Fibroblast of the aortic adventitia (primary cell): ENCODE measurements at places on chromosomes 11 and 22.

GRCh38 chr11:71459076-71459766, 6.2 kb downstream of the NADSYN1 start:
- DNase-seq, result no peak

GRCh38 chr22:48826546-48826945, 1001.1 kb downstream of the BRD1 start:
- DNase-seq, result no peak

- DNase-seq, result no peak
These were observed 696.4 kb downstream of the LRRC4C start for GRCh38 chr11:40763046-40763445.

DNA sequence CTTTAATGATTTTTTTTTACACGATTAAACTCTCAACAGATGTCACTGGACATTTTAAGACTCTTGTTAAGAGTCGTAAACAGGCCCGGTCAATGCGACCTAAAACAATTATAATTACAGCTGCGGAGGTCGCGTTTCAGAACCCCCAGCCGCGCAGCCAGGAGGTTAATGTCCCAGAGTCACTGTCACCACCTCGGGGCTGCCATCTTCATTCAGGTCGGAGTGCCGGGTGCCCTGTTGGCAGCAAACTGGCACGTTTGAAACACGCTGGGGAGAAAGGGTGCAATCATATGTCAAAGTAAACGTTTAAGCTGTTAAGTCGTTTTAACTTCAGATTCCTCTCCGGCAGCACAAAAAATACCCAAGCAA, 711 bp upstream of the PHF21B start:
- no peak for DNase-seq

GRCh38 chr11:92857407-92857806, 112.0 kb upstream of the MTNR1B start:
- no peak for DNase-seq

- peak; percentile 97 for DNase-seq
These were observed 1.4 kb downstream of the XBP1 start for GRCh38 chr22:28798810-28799605.

DNA sequence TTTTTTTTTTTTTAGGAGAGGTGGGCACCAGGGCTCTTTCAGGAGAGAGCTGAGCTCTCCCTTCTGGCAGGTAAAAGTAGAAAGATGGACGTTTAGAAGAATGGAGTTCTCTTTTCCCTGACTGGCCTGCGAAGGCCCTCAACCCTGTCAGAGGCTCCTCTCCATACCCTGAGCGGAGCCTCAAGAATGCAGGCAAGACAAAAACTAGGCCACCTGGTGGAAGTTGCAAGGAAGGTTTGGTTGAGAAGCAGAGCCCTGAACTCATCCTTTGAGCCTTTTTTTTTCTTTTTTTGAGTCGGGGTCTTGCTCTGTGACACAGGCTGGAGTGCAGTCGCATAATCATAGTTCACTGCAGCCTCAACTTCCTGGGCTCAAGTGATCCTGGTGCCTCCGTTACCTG, 1.4 kb downstream of the OTOG start:
- no peak for DNase-seq

GRCh38 chr22:23691748-23692423, 1.1 kb downstream of the RGL4 start:
- DNase-seq, result no peak

DNA sequence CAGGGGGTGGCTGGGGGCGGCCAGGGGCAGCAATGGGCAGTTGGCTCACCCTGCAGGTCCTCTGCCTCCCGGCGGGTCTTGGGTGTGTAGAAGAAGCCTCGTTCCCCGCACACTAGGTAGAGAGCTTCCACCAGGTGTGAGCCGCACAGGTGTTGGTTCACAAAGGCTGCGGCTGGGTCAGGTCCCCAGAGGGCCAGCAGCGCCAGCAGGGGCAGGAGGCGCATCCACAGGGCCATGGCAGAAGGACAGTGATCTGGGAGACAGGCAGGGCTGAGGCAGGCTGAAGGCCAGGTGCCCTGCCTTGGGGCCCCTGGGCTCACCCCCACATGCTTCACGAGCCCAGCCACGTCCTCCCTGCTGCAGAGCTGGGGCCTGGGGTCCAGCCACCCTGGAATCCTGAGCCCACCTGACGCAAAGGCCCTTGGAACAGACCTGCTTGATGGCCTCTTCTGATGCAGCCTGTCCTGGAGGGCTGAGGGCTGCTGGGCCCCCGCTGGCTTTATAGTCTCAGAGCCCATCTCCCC, at the start of gene INS:
TSS of gene INS (minus strand) at position 474 of the 524 bp plus-strand sequence. CDS start at position 236, 238 bp downstream.
- no peak for DNase-seq

- no peak for DNase-seq
These were observed 9.5 kb downstream of the JAML start for GRCh38 chr11:118215262-118215661.

GRCh38 chr11:31882951-31883392, 71.8 kb upstream of the PAX6 start:
- DNase-seq, result no peak

DNA sequence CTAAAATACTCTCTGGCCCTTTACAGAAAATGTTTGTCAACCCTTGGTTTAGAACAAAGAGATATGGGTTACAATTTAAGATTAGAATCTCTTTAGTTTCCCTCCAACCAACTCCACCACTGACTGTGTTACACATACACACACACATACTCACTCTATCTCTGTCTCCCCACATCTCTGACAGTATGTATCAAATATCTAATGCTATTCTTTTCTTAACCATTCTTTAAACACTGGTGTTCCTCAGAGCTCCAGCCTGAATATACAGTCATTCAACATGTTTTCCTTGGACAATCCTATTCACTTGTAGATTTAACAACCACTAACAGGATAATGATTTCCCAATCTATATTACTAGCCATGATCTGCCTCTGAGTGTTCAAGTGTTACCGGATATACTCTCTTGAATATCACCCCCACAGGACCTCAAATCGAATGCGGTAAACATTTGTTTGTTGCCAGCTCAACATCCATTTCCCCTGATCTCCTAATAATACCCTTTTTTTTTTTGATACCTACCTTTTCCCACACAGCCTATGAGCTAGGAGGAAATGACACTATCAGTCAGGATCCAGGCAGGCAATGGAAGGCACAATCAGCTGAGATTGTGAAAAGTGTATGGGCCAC, 6.1 kb downstream of the MPZL3 start:
- no peak for DNase-seq

GRCh38 chr11:126440792-126441514, 85.5 kb downstream of the ST3GAL4 start:
- DNase-seq, result peak; percentile 71

- peak; percentile 86 for DNase-seq
These were observed 217.0 kb downstream of the DYNC2H1 start for GRCh38 chr11:103326070-103326794.

- DNase-seq, result peak; percentile 87
These were observed 534.9 kb downstream of the MIAT start for GRCh38 chr22:27192135-27192829.

- DNase-seq, result peak; percentile 86
These were observed 84.6 kb upstream of the PHOX2A start for GRCh38 chr11:72328366-72329224.

GRCh38 chr11:936199-936598, 10.5 kb downstream of the AP2A2 start:
- no peak for DNase-seq

DNA sequence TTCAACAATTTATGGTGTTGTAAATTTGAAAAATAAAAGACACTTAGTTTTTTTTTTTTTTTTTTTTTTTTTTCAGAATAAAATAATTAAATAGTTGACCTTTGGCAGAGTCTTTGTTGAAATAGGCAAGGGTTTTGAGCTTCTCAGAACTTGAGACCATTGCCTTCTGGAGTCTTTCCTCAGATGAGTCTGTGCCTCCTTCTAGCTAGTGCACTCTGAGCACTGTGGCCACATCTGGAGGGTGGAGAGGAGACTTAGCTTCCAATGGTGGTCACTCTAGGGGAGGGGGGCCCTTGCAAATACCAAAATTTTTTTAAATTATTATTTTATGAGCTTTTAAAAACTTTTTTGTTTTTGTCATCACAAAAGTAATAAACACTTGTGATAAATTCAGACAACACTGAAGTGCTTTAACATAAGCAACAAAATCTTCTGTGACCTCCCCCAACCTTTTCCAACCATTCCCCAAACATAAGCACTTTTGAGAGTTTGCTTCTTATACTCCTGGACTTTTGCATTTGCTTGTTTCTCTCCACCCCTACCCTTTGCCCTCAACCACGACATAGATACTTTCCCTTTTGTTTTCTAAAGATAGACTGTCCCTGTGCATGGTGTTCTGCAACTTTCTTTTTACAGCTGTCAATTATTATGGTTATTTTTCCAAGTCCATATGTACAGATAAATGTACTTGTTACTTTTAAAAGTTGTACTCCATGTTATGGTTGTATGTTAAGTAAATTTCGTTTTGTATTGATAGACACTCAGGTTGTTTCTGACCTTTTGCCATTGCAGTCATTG, 41.1 kb downstream of the BMAL1 start:
- no peak for DNase-seq

GRCh38 chr11:68829581-68829980, 12.1 kb downstream of the CPT1A start:
- no peak for DNase-seq

GRCh38 chr11:15685306-15685705, 570.6 kb downstream of the INSC start:
- DNase-seq, result no peak

DNA sequence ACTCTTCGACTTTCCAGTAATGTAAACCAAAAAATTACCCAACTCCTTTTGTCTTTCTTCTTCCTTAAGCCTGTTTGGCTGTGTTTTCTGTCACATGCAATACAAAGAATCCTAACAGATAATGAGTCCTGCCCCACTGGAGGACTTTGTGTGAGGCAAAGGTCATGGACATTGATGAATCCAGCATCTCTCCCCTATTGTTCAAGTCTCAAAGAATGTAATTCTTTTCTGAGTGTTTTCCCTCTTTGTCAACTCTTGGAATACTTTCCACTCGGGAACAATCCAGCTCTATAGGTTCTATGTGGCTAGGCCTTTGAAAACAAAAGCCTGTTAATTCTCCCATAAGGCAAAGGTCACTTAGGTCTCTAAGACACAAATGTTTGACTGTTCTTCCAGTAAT, 100.7 kb downstream of the FAR1 start:
- DNase-seq, result no peak

GRCh38 chr11:109251230-109251629, 170.8 kb upstream of the C11orf87 start:
- no peak for DNase-seq

DNA sequence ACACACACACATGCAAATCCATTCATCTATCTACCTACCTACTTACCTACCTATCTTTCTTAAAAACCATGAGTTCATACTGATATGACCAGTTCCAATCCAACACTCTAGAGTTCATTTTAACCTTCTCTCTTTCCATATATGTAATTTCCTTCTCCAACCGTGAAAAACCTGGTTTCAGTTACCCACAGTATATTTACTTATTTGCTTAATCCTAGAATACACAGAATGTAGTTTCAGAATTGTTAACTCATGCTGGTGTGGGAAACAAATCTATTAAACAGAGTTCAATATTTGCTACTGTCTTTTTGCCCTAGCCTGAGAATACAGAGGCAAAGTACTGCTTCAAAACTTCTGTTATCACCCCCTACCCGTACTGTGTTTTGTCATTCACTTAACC, 101.3 kb downstream of the RRM1 start:
- DNase-seq, result no peak

DNA sequence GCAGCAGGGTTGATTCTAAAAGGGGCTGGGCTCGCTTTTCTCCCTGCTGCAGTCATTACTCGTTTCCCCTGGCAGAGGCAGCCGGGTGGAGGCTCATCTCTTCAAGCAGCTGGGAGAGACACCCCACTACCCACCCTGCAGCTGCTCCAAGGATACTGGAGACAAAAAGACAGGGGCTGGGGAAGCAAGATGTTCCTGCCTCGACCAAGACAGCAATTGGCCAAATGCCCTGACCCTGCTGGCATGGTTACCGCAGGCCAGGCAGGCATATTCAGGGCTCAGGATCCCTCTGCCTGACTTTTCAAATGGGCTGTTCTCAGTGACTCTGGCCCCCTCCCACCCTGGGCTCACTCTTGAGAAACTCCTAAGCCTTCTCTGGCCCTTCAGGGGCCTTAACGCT, 6.8 kb upstream of the RGL4 start:
- DNase-seq, result peak; percentile 25

DNA sequence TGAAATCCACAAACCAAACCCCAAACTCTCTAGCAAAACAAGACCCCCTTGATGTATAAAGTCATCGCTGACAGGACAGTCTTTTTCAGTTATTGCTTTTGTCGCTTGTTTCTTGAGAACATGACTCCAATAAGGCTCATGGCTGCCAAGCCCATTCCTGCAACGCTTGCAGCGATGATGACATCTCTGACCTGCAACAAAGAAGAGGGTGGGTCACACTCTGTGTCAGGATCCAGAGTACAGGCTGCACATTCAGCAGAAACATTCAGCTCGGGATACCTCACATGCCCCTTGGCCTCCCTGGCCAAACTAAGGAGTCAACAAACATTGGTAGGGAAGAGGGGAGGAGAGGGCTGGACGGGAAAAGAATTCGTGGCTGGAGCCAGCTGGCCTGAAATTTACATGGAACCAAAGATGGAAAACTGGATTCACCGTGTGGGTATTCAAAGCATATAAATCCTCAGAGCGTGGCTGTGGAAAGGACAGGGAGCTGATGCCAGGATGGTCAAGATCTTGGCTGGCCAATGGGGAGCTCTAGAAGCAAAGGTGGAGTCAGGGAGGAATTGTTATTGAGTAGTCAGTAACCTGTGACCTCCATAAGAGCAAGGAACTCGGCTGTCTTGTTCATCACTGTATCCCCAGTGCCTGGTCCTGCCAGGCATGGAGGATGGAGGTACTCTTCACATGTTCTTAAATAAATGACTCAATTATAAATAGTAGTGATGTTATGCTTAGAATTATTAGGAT, 11.8 kb upstream of the PLAAT2 start:
- DNase-seq, result peak; percentile 71

DNA sequence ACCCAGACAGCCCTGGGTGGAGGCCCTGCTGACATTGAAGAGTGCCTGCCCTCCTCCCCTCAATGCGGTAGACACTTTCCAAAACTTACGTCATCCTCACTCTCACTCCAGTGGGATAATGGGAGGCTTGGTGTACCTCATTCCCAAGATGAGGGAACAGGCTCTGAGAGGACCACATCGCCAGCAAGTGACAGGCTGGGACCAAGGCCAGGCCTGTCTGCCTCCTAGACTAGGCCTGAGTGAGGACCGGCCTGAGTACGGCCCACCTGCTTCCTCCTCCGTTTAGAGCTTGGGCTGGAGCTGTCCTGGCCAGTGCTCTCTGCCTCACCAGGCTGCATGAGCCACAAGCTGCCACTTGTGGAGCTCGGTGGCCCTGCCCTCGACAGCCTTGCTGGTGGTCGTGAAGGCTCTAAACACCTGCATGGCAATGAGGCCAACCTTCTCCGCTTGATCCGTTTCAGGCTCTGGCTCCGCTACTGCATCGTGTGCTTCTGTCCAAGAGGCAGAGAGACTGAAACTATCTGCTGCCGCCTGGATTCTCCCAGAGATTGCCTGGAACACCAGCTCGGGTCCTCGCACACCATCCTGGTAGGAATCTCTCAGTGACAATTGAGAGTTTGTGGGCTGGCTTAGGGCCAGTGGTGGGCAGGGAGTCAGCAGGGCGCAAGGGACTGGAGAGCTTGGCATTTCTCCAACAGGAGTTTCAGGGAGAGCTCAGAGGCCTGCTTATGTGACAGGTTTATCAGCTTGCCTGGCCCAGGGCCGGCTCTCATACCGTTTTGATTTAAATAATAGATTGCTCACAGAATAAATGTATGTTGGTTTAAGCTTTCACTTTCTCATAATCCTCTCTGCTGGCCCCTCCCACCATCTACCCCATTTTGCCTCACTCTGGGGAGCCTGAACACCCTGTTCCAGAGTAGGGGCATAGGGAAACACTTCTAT, 9.4 kb downstream of the LRRC75B start:
- peak; percentile 83 for DNase-seq
